ENCODE measurements at places on chromosomes 13 and 19.

DNA sequence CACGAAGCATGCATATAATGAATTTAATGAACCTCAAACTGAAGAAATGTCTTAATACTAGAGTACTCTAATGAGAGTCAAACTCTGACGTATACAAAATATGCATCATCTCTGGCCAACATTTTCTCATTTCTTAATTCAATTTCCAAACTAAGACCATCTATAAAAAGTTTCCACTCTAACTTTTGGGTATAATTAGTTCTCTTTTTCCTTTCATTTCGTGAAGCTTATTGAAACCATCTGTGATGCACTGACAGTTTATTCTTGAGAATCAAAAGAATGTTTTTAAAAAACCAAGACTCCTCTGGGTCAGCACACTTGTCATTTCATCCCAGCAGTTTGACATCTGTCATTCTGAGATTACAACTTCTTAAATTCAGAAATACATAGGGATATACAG, 90.0 kb downstream of the CAB39L start:
- no peak for DNase-seq

DNA sequence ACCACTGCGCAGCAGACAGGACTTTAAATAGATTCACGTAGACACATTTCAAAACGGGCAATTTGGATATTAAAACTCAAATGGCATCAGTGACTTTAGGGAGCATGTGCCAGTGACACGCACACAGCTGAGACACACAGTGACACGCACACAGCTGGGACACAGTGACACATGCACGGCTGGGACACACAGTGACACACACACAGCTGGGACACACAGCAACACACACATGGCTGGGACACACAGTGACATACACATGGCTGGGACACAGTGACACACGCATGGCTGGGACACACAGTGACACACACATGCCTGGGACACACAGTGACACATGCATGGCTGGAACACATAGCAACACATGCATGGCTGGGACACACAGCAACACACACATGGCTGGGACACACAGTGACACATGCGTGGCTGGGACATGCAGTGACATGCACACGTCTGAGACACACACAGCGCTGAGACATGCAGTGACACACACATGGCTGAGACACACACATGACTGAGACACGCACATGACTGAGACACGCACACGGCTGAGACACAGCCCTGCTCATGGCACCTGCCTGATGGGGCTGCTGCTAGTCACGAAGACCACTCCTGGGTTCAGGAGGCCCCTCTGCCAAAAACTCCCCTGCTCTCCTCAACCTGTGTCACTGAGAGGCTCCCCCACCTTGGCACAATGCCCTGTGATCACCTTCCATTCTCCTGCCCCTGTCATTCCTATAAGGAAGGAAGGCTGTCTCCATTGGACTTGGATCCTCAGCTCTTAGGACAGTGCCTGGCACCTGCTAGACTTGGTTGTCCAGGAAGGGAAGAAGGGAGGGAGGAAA, 52.5 kb downstream of the SOX1 start:
- DNase-seq = no peak

DNA sequence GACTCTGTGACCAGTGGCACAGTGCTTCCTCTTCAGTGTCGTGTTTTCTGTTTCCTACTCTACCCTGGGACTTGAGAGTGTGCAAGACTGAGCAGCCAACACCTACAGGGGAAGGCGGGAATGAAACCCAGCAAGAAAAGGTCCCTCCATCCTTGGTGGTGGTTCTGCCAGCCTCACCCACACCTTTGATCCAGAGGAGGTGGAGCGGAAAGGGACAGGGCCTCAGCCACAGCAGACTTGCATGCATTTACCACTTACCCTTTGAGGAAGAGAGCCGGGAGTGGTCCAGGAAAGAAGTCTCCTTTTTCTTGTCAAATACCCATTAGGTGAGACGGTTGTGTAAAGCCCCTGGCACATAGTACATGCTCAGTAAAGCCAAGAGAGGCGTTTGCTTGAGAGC, 164.8 kb upstream of the ZNF536 start:
- no peak for DNase-seq

DNA sequence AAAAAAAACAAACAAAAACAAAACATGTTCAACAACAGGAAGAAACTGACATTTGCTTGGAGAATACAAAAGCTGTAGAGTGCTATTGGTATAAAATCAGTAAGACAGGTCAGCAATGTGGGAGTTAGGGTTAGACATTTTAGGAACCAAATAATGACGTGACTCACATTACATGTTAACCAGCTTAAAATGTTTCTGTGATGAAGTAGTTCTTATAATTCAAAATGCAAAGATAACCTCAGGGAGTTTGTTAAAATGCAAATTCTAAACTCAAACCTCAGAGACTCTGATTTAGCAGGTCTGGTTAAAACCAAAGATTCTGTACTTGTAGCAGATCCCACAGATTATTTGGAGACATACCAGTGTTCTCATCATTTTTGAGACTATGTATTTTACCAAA, 549.4 kb upstream of the SLITRK1 start:
- no peak for DNase-seq

- DNase-seq = no peak
These were observed 1.9 kb upstream of the ZNF580 start for GRCh38 chr19:55638864-55639359.

DNA sequence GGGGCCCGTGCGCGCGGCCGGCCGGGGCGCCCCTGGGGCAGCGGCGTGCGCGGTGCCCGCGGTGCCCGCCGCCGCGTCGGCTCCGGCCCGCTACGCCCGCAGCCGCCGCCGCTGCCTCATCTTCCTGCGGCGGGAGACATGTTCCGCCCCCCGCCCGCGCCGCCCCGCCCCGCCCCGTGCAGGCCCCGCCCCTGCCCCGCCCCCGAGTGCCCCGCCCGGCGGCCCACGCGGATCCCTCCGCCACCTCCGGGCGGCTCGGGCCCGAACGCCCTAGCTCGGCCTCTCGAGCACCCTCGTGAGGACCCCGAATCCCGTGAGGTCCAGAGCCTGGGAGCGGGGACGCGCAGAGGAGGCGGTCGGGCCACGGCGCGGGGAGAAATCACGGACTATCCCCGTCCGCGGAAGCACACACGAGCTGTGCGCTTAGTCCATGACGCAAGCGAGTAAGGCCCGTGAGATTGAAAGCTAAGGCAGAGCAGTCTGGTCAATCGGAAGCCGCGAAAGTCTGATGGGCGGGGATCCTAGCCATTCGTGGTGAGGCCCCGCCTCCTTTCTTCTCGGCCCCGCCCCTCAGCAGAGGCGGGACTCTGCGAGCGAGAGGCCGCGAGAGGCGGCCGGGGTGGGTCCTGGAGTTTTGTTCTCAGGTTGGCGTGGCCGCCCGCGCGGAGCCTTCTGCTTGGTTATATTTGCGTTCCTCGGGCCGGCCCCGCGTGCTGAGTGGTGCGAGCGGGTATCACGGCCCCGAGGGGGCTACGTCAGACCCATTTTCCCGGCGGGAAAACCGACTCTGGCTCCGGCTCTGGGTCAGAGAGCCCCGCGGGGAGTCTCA, at the start of gene TCF3:
Gene TCF3, minus strand, starts transcription at position 145 of the 829 bp plus-strand sequence. CDS start 2,367 bp downstream, outside the sequence.
- peak; percentile 97 for DNase-seq

DNA sequence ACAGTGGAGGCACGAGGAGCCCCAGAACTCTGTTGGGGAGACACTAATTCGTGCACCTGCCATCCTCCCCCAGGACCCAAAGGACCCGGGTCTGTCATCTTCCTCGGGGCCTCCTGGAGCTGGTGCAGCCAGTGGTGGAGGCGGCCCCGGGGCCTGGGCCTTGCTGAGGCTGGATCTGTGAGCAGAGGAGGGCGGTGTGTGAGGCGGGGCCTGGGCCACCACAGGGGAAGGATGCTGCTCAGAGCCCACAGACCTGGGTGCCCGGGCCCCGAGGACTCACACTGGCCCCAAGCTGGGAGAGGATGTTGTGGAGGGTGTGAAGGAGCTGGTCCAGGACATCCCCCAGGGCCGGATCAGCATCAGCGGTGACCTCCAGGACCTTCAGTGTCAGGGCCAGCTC, 8.3 kb downstream of the IFNL3 start:
- DNase-seq = no peak

DNA sequence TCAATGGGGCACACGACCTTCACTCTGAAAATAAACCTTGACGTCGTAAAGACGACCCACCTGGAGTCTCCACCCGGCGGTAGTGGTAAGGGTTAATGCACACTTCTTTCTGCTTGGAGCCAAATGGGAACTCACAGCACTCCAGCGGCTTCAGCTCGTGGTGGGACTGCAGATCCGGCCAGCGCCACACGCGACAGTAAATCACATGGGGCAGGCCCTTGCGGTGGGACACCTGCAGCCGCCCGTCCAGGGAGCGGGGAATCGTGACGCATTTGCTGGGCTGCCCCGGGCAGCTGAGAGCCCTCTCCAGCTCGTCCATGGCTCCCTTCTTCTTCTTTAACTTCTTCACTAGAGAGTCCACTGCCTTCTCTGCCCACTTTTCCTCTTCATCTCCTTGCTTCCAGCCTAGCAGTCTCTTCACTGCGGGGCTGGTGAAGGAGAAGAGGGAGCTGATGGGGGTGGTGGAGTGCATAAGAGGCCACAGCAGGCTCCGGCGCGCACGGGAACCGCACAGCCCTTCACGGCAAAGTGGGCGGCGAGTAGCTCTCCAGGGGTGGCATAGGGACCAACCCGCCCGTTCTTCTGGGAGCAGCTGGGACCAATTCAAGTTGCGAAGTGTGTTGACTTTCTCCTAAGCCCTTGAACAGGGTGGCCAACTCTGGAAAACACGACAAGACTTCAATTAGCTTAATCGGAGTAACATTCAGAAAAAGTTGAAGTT, 40.7 kb downstream of the SMAD9 start:
- DNase-seq = no peak

DNA sequence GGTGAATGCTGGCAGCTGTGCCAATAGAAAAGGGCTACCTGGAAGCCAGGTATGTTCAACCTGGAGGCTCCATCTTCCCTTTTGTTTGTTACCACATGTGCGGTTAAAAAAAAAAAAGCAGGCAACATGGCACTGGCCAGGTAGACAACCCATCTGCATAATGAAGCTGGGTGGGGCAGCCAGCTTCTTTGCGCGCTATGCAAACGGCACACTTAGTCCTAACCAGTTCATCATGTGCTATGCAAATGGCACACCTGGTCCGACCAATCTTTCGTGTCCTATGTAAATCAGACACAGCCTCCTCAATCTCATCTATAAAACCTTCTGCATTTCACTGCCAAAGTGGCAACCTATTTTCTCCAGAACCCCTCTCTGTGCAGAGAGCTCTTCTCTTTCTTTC, 11.3 kb upstream of the IGSF23 start:
- no peak for DNase-seq

GRCh38 chr19:47075941-47076340, 27.5 kb upstream of the TMEM160 start:
- no peak for DNase-seq

GRCh38 chr19:19276386-19276785, 3.3 kb upstream of the TM6SF2 start:
- DNase-seq = no peak

DNA sequence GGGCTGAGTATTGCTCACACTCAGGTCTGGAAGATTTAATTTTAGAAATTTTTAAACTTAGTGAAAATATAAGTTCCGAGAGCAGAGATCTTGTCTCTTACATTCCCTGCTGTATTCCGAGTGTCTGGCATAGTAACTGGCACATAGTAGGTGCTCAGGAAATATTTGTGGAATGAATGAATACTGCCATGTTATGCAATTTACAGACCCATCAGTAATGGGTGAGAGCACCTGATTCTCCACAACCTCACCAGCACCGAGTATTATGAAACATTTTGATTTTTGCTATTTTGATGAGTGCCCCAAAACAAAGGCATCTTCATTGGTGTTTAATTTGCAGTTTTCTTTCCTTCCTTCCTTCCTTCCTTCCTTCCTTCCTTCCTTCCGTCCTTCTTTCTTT, 15.8 kb upstream of the CLASRP start:
- DNase-seq = no peak

GRCh38 chr13:112234131-112234875, 141.9 kb upstream of the SPACA7 start:
- DNase-seq = no peak

DNA sequence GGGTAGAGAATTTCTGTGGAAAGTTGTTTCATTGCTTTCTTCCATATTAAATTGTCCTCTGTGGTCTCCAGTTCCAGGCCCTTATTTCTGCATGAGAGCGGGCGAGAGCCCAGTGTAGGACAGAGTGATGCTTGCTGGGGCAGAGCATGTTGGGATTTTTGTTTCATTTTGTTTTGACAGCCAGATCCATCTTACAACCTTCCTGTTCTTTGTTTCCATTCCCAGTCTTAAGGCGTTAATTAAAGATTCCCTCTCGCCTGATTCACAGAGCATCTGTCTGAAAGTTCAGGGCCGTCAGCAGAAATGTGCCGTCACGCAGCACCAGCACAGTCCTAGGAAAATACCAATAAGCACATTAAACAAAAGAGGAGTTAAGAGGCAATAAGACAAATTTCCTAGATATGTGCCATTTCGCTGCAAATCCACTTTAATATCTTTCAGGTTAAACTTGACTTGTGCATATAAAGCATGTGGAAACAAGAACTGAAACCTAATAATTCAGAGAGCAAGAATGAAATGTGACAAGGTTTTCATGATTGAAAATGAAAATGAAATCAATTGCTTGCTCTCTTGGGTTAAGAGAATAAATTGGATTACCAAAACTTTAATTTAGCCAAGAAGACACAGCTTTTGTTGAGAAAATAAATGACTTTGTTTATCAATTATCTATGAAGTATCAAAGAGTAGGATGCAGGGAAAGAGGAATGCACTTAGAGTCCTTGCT, 210.7 kb upstream of the SLC10A2 start:
- DNase-seq = no peak

GRCh38 chr19:18596752-18597157, 8.2 kb downstream of the REX1BD start:
- no peak for DNase-seq

DNA sequence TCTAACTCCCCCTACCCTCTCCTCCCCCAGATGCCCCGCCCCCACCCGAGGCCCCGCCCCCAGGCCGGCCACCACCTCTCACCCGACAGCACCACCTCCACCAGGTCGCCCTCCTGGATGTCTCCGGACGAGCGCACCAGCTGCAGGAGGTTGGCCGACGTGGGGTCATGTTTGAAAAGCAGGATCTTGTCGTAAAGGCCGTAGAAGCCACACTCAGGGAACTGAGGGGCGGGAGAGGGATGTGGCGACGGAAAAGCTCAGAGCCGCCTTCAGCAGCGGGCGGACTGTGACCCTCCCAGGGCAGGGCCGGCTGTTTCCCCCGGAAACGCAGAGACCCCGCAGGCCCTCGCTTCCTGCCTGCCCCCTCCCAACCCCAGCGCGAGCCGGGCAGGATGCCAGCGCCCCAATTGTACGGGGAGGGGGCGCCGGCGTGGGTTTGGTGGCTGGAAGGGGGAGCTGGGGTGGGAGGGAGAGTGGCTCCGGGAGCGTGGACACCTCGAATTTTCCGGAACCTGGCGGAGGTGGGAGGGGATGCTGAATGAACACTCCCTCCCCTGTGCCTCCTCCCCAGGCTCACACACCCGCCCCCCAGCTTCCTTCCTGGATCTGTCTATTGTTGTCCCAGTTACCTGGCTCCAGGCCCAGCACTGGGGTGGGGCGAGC, 3.0 kb downstream of the PRKD2 start:
- DNase-seq = no peak

- DNase-seq = peak; percentile 21
These were observed 40.7 kb upstream of the MEDAG start for GRCh38 chr13:30865123-30866049.

Measured in stimulated activated CD4-positive, alpha-beta T cell treated with anti-CD3 and anti-CD28 coated beads, Interleukin-1b, Interleukin-23, amount 100 ng/mL, for 1 hour (primary cell).